Spinal cord (tissue), 10 donors: ENCODE measurements at places on chromosomes 2 and 18. TPM values are rescaled to one million over a fixed set of nuclear protein-coding genes. Genes with fewer than 3 reads are reported as not detected.

GRCh38 chr2:121650315-121650930 lies 1.2 kb upstream of the CLASP1 start:
- peak overlapping the region; percentile 95 for H3K4me3 ChIP-seq
- peak overlapping the region; percentile 98 for H3K27ac ChIP-seq
- H3K36me3 ChIP-seq = peaks cover 9% of the 10 kb centered on the region
- no peaks in the 10 kb centered on the region for H3K27me3 ChIP-seq

- H3K4me1 ChIP-seq = no peaks in the 10 kb centered on the region
- no peaks in the 10 kb centered on the region for H3K27me3 ChIP-seq
- peak overlapping the region; percentile 95 for H3K27ac ChIP-seq
- no peak for DNase-seq
- H3K4me3 ChIP-seq = peak overlapping the region; percentile 91
Measured at GRCh38 chr2:119760237-119760955, 674 bp downstream of the PTPN4 start.

DNA sequence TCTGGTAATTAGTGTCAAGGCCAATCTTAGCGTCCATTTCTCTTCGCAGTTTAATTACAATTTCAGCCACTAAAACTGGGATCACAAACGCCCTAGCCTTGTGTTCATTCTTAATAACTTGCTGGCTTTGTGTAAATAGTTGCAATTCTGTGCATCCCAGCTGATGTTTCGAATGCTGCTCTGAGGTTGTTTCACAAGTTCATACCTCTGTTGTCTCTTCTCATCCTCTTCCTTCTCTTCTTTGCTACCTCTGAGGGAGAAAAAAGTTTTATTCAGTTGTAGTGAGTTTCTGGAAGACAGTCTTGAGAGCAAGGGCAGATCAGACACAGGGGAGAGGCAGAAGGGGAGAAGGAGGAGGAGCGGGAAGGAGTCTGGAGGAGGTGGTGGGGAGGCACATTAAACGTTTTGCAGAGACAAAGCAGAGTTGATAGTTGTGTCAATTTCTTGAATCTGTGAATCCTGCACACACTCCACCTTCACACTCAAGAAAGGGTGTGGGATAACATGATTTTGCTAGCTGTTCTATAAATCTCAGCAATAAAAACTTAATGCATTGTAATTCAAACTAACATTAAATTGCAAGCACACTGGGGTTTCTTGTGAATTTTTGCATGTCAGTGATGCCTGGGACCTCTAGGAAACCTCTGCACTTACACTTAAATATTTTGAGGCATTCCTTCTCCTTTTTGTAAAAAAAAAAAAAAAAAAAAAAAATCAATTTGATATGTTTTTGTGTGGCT lies 6.8 kb downstream of the MEIS1 start:
- DNase-seq = no peak
- H3K27ac ChIP-seq = peak overlapping the region; percentile 78
- H3K4me1 ChIP-seq = peaks cover 52% of the 10 kb centered on the region
- H3K4me3 ChIP-seq = peak overlapping the region; percentile 94
- H3K36me3 ChIP-seq = peaks cover 42% of the 10 kb centered on the region

CASP8 gene
- total RNA-seq = 17.1 TPM

POLR1A gene
- 16.5 TPM for total RNA-seq

TANC1 gene
- total RNA-seq = 31.6 TPM

IL1RL1 gene
- total RNA-seq = 0.17 TPM
